ENCODE measurements at places on chromosomes 11 and 22.
A peak's percentile ranks its signal among the peaks of the same experiment; 100 is the strongest.

GRCh38 chr22:35977136-35977535, 51.5 kb downstream of the RBFOX2 start:
- no peak for DNase-seq

DNA sequence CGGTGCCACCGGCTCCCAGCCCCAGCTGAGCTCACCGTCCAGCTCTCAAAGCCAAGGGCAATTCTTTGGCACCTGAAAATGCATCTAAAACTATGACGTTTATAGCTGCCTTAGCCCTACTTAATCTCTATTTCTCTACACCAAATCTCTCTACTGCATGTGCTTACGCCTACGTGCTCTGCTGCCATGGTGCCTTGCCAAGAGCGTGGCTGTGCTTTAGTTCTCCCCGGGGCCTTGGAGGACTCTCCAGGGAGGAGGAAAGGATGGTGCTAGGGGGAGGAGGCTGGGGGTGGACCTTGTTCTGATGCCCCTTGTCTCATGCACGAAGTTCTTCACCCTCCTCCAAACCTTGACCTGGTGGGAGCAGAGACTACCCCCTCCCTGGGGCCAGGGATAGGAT, 9.0 kb upstream of the BID start:
- no peak for DNase-seq

DNA sequence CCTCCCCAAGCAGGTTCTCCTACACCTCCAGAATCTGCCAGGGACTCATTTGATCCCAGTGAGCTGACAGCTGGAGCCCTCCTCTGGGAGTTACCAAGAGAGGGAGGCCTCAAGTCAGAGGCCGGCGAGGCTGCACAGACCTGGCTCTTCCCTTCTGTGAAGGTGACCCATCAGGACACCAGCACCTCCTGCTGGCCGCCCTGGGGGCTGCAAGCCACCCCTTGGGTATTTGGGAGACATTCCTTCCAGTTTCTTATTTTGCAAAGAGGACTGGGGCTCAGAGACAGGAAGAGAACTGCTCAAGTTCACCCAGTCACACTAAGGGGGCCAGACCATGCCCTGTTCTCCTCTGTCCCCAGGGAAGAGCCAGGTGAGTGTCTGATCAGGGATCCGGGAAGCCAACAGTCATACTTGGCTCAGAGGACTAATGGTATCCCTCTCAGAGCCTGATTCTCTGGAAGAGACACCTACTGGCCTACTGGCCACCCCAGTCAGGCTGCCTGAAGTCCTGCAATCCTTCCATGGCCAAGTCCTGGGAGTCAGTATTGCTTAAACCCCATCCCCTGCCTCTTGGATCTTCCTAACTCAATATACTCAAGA, 40.5 kb upstream of the RIC3 start:
- DNase-seq: no peak

DNA sequence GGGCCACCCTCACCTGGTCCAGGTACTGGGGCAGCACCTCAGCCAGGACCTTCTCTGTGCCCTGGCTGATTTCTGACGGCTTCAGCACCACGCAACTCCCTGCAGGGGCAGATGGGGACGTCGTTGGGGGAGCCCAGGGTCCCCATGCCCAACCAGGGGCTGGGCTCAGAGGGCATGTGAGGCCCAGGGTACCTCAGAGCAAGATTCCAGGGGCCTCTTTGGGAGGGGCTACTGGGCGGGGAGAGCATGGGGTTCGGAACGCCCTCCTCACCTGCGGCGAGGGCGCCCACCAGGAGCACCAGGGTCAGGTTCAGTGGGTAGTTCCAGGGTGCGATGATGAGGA, 8.1 kb downstream of the ALDH3B2 start:
- DNase-seq: no peak

- DNase-seq: no peak
Measured at GRCh38 chr22:17678817-17679385, 40.3 kb downstream of the BCL2L13 start.

- DNase-seq: no peak
Measured at GRCh38 chr11:102608699-102609098, 16.4 kb downstream of the MMP20 start.

- no peak for DNase-seq
Measured at GRCh38 chr11:2474059-2474901, 29.5 kb downstream of the KCNQ1 start.

DNA sequence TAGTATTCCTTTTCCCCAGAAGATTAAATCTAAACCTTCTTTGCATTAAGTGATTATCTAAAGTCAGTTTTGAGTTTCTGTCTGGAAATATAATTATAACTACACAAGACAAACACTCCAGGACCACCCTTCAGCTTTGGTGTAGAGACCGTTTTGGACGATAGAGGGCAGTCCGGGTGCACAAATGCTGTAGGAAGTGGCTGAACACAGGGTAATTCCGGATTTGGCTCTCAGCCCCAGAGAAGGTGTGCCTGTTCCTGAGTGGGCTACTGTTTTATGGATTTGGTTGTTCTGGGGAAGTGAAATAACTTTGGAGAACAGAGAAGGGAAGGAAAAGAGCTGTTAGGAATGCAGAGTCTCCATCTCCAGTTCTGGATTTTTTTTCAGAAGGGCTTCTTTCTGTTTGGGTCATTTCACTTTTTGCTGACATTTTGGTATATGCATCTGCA, 14.8 kb downstream of the EXT2 start:
- DNase-seq: no peak

DNA sequence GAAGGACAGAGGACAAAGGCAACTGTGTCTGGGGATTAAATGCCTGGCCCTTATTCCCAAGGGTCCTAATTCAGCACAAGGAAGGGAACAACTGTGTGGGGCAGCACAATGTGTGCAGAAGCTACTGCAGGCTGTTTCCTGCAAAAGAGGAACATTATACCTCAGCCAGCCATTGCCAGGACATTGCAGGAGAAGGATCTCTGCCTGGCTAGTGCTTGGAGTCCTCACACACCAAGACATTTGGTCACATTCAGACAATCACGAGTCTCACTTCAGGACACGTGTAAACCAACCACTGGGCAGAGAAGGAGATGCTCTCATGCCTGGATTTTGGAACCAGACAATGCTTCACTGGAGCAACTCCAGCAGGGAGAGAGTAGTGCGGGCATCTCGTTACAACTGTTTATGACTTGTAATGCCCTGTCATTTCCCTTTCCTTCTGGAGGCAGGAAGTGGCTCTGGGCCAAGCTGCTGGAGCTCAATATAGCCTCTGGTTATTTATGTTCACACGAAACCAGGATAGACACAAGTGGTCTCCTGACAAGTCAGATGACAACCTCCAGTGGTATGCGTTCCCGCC, 23.9 kb upstream of the ZC3H12C start:
- DNase-seq: no peak

DNA sequence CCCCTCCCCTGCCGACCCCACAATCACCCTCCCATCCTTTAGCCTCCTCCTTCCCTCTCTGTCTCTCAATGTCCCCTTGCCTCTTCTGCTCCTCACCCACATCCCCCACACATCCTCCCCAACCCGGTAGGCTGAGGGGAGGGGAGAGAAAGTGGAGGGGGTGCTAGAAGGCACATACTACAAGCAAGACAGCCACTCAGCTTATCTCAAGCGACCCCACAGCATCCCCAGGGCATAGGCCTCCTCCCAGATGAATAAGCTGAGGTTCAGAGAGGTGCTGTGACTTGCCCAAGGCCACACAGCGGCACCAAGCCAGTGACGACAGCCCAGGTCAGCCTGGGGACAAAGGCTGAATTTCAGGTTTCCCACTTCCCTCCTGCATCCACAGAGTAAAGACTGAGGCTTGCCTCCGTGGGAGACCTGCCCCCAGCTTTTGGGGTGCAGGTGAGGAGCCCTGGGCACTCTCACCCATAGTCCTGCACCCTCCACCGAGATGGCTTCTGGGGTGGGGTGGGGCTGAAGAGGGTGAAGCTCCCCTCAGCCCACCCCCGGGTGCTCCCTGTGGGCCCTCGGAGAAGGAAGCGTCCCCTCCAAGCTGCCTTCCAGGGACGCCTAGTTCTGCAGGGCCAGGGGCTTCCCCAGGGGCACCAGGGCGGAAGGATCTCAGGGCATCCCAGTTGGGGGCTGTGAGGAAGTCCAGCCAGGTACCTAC, 511 bp downstream of the RAC2 start:
- no peak for DNase-seq

- DNase-seq: peak; percentile 95
Measured at GRCh38 chr11:77047007-77047927, 13.1 kb downstream of the B3GNT6 start.

DNA sequence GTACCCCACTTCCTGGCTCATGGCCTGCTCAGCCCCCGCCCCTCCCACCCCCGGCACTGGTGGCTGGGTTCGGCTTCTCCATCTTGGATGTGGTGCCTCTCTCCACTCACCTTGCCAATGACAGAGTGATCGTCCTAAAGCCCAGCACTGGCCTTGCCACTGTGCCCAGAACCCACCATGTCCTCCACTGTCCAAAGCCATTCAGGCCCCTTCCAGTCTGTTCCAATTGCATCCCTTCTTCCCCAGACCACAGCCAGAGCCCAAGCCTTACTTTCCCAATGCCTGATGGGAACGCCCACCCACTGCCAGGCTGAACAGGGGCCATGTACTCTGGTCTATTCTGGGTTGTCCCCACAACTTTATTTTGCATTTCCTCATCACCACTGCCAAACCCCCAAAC, 625.8 kb upstream of the B3GAT1 start:
- no peak for DNase-seq

DNA sequence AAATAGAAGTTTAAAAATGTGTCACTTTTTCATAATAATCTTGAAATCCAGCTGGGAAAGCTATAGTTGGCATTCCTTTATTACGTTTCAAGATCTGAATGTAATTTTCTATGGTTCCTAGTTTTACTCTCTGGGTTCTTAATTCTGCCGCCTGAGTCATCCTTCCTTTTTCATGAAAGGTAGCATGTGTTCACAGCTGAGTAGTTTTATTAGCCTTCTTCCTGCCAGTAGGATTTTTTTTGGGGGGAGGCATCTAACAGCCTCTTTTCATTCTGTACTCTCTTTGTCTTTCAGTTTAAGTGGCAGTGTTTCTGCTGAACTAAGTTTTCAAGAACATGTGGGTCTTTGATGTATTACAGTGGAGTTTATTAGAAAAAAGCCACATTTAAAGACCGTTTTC, 36.5 kb downstream of the OR2AG2 start:
- DNase-seq: no peak

DNA sequence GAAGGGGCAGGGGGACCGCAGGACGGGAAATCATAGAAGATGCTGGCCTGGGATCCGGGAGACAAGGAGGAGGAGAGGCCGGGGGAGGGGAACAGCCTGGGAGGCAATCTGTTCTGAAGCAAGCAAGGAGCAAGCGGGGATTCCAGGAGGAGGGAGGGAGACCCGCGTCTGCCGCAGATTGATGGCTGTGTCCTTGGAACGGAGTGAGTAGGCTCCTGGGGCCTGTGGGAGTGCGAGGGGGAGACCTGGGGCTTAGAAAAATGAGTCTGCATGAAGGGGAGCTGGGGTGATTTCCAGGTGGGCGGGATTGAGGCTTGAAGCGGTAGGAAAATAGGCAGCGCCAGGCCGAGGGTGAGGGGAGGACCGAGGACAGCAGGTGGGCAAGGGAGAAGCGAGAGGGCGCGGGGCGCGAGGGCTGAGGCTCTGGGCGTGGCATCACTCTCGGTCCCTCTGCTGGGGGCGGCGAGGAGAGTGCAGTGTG, 1.6 kb upstream of the LRRC55 start:
- DNase-seq: no peak

Measured in HS-27A (cell line).